NCI-H82 (cell line): ENCODE measurements at places on chromosomes 5 and 9.

GRCh38 chr5:170971-171800, 20.1 kb upstream of the LRRC14B start:
- DNase-seq, result no peak

DNA sequence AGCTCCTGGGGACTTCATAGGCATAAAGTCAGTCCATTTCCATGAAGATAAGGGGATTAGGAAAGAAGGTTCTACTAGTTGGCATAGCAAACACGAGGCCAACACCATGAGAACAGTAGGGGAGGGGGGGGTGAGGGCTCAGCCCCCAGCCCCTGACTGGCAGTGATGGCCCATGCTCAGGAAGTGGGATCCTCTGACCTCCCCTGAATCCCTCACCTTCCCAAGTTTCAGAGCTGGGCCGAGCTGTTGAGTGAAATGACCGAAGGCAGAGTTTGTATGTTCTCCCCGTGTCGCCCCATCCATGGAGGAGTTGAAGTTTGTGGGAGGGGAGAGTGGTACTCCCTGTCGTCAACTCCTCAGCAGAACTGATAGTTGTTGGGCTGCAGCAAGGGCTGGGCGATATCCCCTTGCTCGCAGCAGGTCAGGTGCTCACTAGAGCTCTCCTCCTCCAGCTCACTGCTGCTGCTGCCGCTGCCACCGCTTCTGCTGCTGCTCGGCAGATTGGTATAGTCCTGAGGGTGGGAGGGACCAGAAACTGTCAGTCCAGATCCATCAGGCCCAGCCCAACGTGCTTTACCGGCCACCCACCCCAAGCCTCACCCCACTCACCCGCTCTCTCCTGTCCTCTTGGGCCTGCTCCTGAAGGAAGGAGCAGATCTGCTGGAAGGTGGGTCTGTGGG, 32.5 kb downstream of the CSF1R start:
- DNase-seq, result no peak

DNA sequence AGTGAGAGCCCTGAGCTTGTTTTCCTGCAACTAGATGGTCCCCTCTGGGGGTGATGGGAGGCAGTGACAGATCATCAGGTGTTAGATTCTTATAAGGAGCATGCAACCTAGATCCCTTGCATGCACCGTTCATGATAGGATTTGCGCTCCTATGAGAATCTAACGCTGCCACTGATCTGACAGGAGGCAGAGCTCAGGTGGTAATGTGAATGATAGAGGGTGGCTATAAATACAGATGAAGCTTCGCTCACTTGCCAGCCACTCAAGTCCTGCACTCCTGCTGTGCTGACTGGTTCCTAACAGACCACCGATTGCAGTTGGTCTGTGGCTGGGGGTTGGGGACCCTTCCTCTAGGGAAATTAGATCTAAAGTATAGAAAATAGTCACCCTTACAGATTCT, 290.6 kb upstream of the ADCY2 start:
- DNase-seq, result no peak

- no peak for DNase-seq
Measured at GRCh38 chr5:172696171-172696849, 55.2 kb downstream of the NEURL1B start.

DNA sequence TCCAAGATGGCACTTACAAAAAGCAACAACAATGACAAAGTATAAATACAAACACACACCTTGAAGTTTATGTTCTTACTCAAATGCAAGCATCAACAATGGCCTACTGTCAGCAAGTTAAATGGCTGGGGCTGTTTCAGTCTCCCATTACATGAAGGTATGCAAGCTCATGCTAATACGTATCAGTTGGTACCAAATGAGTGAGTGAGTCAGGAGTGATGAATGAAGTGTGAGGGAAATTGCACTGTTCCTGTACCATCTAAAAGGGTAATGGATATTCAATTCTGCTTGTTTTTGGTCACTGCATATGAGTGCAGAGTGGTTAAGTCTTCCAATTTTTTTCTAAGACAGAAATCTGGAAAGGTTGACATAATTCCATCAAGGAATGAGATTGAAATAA, 964.9 kb downstream of the MAT2B start:
- no peak for DNase-seq

DNA sequence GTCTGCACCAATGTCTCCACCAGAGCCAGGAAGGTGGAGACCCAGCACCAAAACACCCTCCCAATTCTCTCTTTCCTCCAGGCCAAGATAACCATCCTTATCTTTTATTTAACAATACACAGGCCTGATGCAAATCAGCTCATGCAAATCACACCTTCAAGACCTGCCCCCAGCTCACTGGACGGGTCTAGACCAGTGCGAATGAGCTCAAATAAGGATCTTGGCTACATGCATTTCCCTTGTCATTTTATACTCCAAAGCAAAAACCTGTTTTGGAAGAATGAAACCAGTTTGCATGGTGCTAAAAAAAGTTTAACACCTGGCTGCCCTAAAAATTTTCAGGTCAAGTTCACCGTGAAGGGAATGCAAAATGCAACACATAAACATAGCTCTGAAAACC, 31.9 kb upstream of the DAPK1 start:
- no peak for DNase-seq

DNA sequence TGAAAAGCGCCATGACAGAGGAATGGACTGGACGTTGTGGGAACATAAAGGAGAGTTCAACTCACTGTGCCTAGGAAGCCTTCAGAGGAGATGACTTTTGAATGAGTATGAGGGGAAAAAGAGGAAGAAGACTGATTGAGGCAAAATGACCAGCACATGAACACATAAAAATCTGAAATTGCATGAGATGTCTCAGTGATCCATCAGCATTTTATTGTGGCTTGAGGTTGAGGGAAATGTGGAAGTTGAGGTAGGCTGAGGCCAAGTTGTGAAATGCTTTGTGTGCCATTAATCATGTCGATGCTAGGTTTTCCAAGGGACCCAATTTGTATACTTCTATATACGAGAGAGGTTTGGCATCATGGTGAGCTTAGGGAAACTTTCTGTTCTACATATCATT, 140.9 kb upstream of the TLX3 start:
- no peak for DNase-seq

- no peak for DNase-seq
Measured at GRCh38 chr9:22840641-22841040, 394.0 kb downstream of the DMRTA1 start.
